ENCODE measurements at places on chromosomes 1 and 21. TPM values are rescaled to one million over a fixed set of nuclear protein-coding genes. Genes with fewer than 3 reads are reported as not detected.

- no peak for DNase-seq
Observed at GRCh38 chr21:24868117-24868516, 739.2 kb downstream of the MRPL39 start.

The OR10Z1 gene
- not detected for total RNA-seq

The SGIP1 gene
- 2.5 TPM for total RNA-seq

DNA sequence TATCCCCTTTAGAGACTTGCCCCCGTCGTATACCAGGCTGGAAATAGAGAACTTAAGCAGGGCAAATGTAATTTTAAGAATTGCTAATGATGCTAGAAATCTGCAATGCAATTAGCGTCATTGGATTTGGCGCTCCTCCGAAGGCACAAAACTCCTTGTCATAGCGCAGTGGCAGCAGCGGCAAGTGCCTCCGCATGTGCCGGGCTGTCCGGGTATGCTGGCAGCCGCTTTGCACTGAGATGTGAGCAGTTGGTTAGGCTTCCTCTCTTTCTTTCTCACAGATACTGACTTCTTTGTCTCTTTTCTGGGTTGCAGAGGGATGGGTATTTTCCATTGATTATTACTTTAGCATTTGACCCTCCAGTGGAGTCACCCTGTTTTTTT lies 193.4 kb upstream of the LMO4 start:
- DNase-seq = no peak

Measured in gastrocnemius medialis (tissue), 4 donors.